ENCODE measurements at places on chromosomes 6 and 20.

- ATAC-seq: no peak
Observed at GRCh38 chr20:19969507-19970255, 47.5 kb upstream of the NAA20 start.

GRCh38 chr6:94988701-94989100 is 588.6 kb upstream of the MANEA start:
- ATAC-seq: no peak

DNA sequence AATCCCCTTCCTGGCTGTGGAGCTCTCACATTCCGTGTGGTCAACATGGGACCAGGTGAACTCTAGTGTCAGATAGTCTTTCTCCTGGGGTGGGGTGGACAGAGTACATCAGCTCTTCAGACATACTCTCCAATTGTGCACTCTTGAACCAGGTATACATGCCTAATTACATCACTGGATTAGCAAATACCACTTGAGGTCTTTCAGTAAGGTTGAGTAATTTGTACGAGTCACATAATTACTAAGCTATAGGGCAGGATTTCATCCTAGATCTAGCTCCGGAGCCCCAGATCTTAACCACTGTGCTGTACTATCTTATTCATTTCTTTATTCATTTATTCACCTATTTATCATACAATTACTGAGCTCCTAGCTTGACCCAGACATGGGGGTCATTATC is 821.3 kb downstream of the TFAP2A start:
- ATAC-seq: no peak

DNA sequence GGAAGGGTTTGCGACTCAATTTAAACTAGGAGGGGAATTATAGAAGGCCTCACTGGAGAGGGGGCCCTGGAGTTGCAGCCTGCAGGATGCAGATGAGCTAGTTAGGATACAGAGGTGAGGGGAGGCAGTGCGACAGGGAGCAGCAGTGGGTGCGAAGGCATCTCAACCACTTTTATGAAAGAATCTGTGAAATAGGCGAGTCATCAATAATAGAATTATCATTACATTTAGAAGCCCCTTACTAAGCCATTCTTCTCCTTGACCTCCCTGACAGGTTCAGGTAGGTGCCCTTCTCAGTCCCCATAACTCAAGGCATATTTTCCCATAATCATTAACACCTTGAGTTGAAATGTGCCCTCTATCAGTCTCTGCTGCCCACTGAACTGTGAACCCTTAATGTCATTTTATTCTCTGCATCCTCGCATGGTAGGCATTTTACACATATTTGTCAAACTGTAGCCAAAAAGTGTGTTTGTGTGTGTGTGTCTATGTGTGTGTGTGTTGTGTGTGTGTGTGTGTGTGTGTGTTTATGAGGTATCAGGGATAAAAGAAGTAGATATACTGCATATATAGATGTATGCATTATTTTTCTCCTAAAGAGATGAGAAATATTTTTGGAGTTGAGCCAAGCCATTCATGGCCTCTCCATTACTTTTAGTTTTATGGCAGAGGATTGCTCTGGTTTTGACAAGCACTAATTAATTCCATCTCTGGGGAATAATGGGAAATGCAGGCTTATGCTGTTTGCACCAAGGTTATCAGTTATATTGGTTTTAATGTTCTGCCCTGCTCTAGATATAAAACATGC is 898.8 kb downstream of the KIF16B start:
- no peak for ATAC-seq

DNA sequence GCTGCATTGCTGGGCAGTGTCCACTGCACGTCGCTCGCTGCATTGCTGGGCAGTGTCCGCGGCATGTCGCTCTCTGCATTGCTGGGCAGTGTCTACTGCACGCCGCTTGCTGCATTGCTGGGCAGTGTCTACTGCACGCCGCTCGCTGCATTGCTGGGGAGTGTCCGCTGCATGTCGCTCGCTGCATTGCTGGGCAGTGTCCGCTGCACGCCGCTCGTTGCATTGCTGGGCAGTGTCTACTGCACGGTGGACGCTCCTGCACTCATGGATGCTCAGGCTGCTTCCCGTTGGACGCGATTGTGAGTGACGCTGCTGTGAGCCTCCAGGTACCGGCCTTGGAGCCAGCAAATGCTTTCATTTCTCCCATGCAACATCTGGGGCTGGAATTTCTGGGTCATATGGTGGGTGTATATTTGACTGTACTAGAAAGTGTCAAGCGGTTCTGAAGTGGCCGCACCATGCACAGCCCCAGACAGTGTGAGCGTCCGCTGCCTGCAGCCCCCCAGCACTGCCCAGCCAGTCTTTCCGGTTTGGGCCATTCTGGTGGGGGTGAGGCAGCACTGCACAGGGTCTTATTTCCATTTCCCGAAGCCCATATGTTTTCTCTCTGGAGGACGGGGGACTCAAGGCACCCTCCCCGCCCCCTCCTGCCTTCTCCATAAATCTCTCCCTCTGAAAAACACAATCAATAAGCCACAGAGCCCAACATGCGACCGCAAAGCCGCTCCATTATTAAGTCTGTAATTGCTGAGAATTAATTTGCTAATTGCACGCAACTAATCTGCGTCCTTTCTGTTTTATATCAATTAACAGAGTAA is 97.4 kb downstream of the YTHDF1 start:
- ATAC-seq: no peak

DNA sequence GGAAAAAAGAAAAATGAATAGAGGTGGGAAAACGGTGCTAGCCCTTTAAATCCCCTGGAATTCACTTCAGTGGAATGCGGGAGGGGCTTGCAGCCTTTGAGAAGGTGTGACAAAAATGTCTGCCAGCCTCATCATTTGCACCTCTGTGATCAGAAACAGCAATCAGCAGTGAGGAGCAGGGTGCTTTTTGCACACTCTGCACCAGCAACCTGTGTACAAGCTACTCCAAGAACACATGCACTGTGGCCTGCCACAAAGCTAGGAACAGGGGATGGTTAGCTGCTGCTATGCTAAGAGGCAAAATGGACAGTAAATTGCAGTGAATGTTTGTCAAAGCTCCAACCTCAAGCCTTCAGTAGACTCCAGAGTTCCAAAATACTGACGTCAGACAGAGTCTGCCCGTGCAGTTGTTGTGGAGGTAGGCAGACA is 29.7 kb downstream of the GINS1 start:
- no peak for ATAC-seq

GRCh38 chr20:19141998-19142397 is 70.4 kb upstream of the SLC24A3 start:
- no peak for ATAC-seq

GRCh38 chr6:127342296-127342945 is 988 bp downstream of the ECHDC1 start:
- no peak for ATAC-seq

- ATAC-seq: peak; percentile 88
Observed at GRCh38 chr20:1965520-1966351, 28.1 kb downstream of the PDYN start.

GRCh38 chr6:15426901-15427300 is 181.0 kb downstream of the JARID2 start:
- ATAC-seq: no peak

GRCh38 chr20:38190936-38191371 is 25.9 kb upstream of the TGM2 start:
- ATAC-seq: no peak

- ATAC-seq: no peak
Observed at GRCh38 chr6:51536728-51537127, 550.7 kb downstream of the PKHD1 start.

DNA sequence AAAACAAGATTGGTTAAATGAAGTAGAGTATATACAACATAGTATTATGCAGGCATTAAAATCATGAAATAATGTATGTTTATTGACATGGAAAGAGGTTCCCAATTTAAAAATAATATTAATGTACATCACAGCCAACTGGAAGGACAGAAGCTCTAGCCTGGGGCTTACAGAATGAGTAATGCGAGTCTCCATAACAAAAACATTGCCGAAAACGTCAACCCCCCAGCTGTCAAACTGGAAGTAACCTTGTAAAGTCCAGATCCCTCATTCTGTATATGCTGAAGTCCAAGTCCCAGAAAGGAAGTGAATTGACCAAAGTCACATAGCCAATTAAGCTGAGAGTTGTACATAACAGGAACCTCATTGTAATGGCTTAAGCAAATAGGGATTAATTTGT is 128.7 kb upstream of the ECI2 start:
- no peak for ATAC-seq

- ATAC-seq: no peak
Observed at GRCh38 chr6:31168606-31169005, 1.9 kb downstream of the POU5F1 start.

Measured in activated T-helper 17 cell treated with anti-CD3 and anti-CD28 coated beads, Interleukin-2, amount 50 U/mL, for 72 hours (primary cell).